ENCODE measurements at places on chromosomes 13 and 19.
A peak's percentile ranks its signal among the peaks of the same experiment; 100 is the strongest.

DNA sequence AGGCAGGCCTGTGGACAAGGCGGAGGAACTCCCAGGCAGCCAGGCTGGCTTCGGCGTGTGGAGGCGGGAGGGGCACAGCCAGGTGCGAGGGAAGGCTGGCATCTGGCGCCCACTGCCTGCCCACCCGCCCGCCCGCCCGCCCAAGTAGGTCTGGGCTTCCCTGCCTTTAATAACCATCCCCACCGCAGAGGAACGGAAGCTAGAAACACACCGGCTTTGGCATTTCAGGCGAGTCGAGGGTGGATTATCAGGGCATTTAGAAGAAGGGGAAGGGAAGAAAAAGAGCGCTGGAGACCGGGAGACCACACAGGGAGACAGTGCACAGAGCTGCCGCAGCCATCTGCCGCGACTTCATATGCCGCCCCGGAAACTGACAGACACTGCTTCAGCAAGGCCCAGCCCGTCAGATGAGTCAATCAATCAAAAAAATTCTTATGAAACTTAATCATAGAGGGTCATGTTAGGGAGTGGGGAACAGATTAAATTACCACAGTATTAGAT, 199.7 kb downstream of the TSHZ3 start:
- DNase-seq: no peak

- DNase-seq: no peak
Measured at GRCh38 chr13:112341976-112342735, 34.0 kb upstream of the SPACA7 start.

DNA sequence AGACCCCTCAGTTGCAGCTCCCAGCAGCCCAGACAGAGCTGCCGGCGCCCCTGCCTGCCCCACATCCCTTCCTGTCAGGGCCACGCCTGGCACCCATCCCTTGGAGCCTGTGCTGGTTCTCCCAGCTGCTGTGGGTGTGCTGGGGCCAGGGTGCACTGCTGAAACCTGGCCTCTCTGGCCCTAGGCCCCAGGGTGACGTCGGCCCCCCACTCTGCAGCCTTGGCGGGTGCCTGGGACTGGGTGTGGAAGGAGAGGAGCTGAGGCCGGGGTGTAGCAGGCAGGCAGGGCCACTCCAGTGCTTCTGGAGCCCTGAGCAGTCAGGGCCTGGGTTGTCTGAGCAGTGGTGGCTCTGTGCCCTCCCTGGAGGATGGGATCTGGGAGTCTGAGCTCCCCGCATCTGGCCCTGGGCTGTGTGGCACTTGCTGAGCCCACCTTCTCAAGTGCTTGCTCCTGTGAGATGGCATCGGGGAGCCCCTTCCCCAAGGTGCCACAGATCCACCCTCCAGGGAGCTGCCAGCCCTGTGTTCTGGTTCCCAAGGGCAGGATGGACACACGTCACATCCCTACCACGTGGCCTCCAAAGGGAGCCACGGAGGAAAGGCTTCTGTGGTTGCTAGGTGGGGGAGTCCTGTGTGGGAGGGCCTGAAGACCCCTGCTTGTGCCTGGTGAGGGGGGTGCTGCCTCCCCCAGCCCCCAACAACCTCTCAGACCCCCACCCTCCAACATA, 5.2 kb downstream of the PLEKHJ1 start:
- DNase-seq: no peak

DNA sequence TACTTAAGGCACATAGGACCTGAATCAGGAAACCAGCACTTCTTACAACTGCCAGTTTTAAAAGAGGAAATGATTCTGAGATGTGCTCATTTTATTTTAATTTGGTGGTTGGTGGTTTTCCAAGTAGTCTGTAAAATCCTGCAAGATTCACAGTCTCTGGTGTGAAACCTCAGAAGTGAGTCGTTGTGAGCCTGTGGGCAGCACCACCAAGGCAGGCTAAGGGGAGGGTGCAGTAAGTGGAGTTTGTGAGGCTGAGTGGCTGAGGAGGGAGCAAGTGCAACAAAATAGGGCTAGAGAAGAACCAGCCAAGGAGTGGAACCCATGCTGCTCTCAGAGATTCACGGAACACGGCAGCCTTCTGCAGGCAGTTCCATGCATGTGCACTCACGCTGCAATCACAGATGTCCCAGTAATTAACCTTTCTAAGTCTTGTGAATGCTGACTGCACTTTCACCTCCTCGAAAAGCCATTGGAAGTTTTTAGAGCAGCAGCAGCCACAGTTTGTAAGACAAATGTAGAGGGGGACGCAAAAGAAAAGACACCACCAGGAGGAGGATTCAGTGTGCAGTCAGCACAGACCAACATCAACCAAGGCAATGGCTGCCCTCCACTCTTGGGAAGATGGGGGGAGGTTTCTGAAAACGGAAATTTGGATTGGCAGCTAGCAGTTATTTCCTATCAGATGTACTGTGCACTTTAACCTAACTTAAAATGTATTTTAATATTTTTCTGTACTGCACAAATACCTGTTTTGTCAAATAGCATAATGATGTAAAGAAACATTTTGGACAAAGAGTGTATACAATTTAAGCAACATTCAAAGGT, 44.9 kb downstream of the ESD start:
- peak; percentile 12 for DNase-seq

- DNase-seq: no peak
Measured at GRCh38 chr13:34411177-34411576, 530.9 kb upstream of the NBEA start.
